ENCODE measurements at places on chromosomes 6 and 20.

GRCh38 chr20:59032713-59033059 is 551 bp upstream of the ATP5F1E start:
- DNase-seq: no peak

DNA sequence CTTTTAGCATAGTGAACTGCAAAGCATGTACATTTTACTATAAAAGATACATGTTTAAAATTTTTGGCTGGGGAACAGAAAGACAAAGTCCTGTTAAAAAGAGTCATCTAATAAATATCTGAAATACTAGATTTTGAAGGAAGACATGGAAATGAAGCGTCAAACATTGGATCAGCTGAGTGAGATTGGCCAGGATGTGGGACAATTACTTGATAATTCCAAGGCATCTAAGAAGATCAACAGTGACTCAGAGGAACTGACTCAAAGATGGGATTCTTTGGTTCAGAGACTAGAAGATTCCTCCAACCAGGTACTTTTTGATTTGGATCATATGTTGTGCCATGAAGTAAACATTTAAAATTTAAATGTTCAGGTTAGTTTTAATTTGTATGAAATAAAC is 162.3 kb downstream of the UTRN start:
- peak; percentile 36 for DNase-seq

DNA sequence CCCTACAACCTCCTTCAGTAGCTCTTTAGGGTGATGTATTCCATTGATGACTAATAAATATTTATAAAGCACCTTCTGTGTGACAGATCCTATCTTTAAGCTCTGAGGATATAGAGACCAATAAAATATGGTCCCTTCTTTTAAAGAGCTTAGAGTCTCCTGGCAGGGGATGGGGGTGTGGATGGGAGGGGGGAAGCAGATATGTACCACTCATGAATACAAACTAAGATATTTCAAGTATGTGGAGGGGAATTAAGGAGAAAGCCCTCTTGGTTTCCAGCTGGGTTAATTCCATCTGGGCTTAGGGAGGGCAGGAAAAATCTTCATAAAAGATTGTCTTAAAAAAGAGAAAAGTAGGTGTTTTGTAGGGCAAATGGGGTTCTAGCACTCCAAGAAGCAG is 21.6 kb upstream of the FBXO9 start:
- peak; percentile 77 for DNase-seq

- no peak for DNase-seq
These were observed 279.6 kb downstream of the ESR1 start for GRCh38 chr6:152087096-152087495.

DNA sequence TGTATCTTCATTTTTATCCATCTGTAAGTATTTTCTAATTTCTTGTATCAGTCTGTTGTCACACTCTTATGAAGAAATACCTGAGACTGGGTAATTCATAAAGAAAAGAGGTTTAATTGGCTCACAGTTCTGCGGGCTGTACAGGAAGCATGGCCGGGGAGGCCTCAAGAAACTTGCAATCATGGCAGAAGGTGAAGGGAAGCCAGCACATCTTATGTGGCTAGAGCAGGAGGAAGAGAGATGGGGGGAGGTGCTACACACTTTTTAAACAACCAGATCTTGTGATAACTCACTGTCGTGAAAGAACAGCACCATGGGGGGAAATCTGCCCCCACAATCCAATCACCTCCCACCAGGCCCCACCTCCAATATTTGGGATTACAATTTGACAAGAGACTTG is 10.9 kb upstream of the BCKDHB start:
- DNase-seq: no peak

- DNase-seq: no peak
These were observed 111.3 kb downstream of the PRDM1 start for GRCh38 chr6:106197441-106197840.

- peak; percentile 78 for DNase-seq
These were observed 620 bp downstream of the HIVEP1 start for GRCh38 chr6:12012558-12013306.

DNA sequence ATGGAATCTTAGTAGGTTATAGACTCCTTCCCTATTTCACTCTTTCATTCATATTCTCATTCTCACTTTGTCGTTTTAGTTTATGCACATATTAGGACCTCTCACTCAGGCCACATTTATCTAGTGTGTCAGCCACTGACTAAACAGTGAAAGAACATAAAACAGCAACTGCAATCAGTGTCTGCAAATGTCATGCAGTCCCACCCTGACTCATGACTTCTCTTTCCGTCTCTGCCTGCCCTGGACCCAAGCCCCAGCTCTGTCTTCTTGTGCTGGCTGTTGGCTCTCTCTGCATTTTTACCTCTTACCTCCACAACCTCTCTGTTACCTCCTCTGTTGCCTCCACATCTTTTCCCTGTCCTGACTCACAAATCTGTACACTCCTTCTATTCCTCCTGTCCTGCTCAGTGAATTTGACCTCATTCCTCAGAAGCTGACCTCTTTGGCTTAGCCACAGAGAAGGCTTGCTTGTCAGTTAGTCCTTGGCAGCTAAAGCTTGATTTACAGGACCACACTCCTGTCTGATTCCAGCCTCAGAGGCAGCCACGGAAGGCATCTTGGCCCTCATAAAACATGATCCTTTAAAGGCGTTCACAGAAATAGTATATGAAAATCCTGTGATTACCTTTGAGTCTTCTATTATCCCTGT is 247.6 kb downstream of the PKHD1 start:
- DNase-seq: no peak

DNA sequence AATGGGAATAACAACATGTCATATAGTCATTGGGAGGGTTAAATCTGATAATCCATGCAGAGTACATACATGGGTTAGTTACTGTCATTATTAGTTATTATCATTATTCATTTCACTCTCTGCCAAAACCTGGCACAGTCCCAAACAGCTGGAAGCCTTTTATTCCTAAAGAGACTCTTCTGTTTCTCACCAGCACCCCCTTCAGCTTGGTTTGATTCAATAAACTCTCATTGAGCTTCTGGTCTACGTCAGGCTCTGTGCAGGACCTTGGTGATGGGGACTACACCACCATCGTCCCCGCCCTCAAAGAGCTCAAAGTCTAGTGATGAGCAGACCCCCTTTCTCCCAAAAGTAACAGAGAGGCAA is 2.3 kb downstream of the KCNK15 start:
- DNase-seq: no peak

GRCh38 chr6:17059850-17060249 is 42.0 kb upstream of the STMND1 start:
- no peak for DNase-seq

- peak; percentile 74 for DNase-seq
These were observed 102.5 kb downstream of the NOL4L start for GRCh38 chr20:32482442-32483261.

GRCh38 chr6:125120054-125120590 is 33.5 kb upstream of the TPD52L1 start:
- no peak for DNase-seq

DNA sequence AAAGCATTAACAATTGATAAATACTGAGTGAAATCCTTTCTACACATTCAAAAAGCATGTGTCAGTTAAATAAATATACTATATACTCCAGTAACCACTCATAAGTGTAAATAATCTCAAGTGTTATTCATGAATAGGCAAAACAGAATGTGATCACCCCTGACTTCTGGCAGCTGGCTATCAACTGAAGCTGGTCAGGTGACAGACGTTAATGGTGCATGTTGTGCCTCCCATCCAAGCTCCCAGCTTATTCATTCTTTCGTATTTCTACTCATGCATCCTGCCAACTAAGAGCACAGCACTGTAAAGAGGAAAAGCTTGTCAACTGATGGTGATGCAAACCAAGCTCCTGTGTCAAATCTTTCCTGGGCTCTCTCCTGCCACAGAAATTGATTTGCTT is 7.7 kb downstream of the PSMB1 start:
- no peak for DNase-seq

DNA sequence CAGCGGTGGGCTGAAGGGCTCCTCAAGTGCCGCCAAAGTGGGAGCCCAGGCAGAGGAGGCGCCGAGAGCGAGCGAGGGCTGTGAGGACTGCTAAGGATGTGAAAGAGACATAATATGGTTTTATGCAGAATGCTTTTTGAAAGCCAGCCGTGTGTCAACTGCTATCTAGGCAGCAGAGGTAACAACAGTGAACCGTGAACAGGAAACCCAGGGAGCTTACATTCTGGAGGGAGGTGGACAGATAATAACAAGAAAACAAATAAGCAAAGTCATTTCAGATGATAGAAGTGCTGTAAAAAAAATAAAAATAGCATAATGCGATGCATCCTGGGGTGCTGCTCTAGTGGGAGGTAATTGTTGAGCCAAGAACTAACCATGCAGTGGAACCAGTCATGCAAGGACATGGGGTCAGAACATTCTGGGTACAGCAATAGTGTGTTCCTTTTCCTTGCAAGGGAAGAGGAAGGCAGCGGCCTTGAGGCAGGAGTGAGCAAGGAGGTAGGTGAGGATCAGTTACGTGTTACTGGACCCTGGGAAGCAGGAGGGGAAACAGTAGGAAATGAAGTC is 134.4 kb upstream of the TMEM170B start:
- no peak for DNase-seq

DNA sequence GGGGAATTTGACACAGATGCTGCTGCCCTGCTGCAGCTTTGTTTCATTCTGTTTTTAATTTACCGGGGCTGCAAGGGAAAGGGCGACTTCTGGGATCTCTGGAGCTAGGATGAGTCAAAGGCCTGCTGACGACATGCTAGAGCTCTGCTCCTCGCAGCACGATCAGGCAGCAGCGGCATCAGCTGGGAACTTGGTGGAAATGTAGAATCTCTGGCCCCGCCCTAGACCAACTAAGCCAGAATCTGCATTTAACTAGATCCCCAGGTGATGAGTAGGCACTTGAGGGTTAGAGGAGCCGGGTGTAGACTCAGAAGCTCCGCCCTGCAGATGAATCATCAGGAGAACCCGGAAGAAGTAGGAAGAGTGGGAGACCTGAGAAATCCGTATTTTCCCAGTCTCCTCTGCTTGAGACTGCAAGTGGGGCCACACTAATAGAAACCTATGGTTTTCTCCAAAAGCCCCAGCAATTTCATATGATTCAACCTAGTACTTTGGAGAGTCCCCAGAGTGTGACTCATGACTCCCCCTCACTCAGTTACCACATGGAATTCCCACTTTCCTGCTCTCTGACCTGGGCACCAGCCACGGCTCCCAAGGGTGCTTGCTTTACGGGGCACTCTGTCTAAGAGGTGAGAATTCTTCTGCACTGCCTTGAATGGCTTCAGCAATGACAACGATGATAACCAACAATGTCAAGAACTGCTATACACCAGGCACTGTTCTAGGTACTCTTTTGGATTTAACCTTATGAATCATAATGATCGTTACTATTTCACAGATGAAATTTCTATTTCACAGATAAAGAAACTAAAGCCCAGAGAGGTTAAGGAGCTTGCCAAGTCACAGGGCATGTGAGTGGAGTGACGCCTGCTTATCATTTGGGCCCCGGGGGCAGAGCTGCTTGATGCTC is 18.1 kb downstream of the TUBB2B start:
- DNase-seq: peak; percentile 86

Measured in GM03348 (cell line).